ENCODE measurements at places on chromosomes 12 and 14.
A peak's percentile ranks its signal among the peaks of the same experiment; 100 is the strongest.

- no peak for DNase-seq
- no peaks in the 10 kb centered on the region for H3K36me3 ChIP-seq
- peaks cover 11% of the 10 kb centered on the region for H3K4me1 ChIP-seq
- H3K27ac ChIP-seq: no peak overlapping the region
Observed at GRCh38 chr12:47184813-47185212, 105.1 kb upstream of the AMIGO2 start.

DNA sequence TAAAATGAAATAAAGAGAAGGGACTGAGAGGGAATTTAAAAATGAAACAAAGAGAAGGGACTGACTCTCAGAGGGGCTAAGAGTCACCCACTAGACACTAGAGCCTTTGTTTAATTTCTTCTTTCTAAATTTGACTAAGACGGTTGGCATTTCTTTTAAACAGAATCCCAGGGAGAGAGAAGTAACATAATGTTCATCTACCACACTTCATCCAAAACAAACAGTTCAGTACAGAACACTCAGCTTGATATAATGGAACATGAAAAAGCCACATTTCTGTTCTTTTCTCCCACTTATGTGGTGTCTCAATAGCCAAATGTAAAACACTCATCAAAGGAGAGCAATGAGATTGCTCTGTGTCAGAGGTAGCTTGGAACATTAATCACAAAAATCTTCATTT lies 10.1 kb upstream of the NT5DC3 start:
- H3K27ac ChIP-seq: peak overlapping the region; percentile 55
- no peak for DNase-seq
- no peaks in the 10 kb centered on the region for H3K36me3 ChIP-seq
- H3K27me3 ChIP-seq: no peaks in the 10 kb centered on the region
- peak overlapping the region; percentile 9 for H3K4me3 ChIP-seq

DNA sequence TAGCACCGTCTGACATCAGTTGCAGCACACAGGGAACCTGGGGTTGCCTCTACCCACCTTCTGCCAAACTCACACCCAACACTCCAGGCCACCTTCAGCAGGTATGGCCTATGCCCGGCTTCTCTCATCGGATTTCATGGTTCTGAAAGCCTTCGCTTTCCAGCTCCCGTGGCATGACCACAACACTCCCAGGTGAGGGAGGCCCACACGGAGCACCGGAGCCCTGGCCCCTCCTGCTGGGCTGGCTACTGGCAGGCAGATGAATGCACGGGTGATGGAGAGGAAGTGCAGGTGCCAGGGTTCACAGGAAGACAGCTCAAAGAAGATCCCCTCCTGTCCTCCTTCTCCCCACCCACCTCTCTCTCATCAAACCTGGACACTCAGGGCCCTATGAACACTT lies 37.2 kb downstream of the CACNA2D4 start:
- no peaks in the 10 kb centered on the region for H3K36me3 ChIP-seq
- DNase-seq: no peak
- no peaks in the 10 kb centered on the region for H3K27me3 ChIP-seq
- H3K4me1 ChIP-seq: no peaks in the 10 kb centered on the region
- H3K27ac ChIP-seq: no peak overlapping the region

GRCh38 chr14:65412856-65413738 lies 567 bp downstream of the FUT8 start:
- peaks cover 12% of the 10 kb centered on the region for H3K4me1 ChIP-seq
- peak; percentile 3 for DNase-seq
- H3K36me3 ChIP-seq: no peaks in the 10 kb centered on the region

DNA sequence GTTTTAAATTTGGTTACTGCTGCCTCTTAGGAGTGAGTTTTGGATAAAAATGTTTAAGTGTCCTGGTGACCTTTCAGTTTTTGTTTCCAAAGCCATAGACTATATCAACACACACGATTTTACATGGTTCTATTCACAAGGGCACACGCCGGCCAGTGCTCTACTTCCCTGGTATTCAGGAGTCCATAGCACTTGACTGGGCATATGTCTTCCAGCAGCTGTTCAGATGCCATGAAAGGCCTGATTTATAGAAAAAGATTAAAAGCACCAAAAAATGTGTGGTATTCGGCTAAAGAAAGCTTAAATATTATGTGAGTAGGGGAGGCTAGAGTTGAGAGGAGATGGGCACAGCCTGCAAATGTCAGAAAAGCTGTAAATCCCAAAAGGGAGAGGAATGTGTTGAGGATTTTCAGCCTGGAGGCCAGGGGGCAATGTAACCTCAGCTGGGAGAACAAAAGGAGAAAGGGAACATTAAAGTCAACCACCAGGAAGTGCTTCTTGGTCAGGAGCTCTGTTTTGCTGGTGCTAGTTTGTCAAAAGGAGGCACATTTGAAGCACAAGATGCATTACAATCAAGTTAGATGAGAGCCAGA lies 478.4 kb downstream of the RAD51B start:
- H3K4me3 ChIP-seq: no peak overlapping the region
- no peaks in the 10 kb centered on the region for H3K27me3 ChIP-seq
- H3K27ac ChIP-seq: no peak overlapping the region

GRCh38 chr12:124188084-124188483 lies 106.8 kb upstream of the RFLNA start:
- H3K36me3 ChIP-seq: no peaks in the 10 kb centered on the region
- no peaks in the 10 kb centered on the region for H3K27me3 ChIP-seq
- H3K27ac ChIP-seq: peak overlapping the region; percentile 31
- peaks cover 29% of the 10 kb centered on the region for H3K4me1 ChIP-seq
- no peak for DNase-seq
- H3K4me3 ChIP-seq: no peak overlapping the region

- peaks cover 12% of the 10 kb centered on the region for H3K4me1 ChIP-seq
- H3K4me3 ChIP-seq: no peak overlapping the region
- H3K27ac ChIP-seq: no peak overlapping the region
- H3K36me3 ChIP-seq: no peaks in the 10 kb centered on the region
- H3K27me3 ChIP-seq: no peaks in the 10 kb centered on the region
- no peak for DNase-seq
Observed at GRCh38 chr14:61608245-61609165, 86.8 kb upstream of the HIF1A start.

DNA sequence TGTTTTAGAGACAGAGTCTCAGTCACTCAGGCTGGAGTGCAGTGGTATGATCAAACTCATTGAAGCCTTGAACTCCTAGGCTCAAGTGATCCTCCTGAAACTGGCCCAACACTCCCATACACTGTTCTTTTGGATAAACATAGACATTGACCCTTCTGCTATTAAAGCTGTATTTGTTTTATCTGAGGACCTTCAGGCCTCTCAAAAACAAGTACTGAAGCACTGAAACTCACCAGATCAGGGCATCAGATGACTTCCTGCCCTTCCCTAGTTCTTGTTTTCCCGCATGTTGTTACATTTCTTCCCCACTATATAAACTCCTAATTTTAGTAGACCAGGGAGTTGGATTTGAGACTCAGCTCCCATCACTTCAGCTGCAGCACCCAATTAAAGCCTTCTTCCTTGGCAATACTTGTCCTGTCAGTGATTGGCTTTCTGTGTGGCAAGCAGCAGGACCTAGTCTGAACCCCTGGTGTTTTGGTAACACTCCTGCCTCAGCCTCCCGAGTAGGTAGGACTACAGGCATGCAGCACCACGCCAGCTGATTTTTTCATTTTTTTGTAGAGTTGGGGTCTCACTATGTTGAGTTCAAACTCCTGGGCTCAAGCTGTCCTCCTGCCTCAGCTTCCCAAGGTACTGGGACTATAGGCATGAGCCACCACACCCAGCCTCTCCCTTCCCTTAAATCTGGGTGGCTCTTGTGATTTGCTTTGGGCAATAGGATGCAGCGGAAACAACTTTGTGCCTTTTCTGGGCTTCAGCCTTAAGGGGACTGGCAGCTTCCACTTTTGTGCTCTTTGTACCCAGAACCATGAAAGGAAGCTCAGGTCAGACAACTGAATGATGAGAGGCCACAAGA lies 12.5 kb upstream of the IFT81 start:
- H3K4me1 ChIP-seq: peaks cover 66% of the 10 kb centered on the region
- no peak for DNase-seq
- H3K27me3 ChIP-seq: no peaks in the 10 kb centered on the region
- H3K36me3 ChIP-seq: no peaks in the 10 kb centered on the region
- no peak overlapping the region for H3K4me3 ChIP-seq

- no peaks in the 10 kb centered on the region for H3K4me1 ChIP-seq
- no peaks in the 10 kb centered on the region for H3K27me3 ChIP-seq
- H3K36me3 ChIP-seq: peaks cover 9% of the 10 kb centered on the region
- H3K27ac ChIP-seq: no peak overlapping the region
- H3K4me3 ChIP-seq: no peak overlapping the region
- DNase-seq: no peak
Observed at GRCh38 chr14:39025810-39026627, 77.0 kb downstream of the SEC23A start.

- no peaks in the 10 kb centered on the region for H3K4me1 ChIP-seq
- peaks cover 13% of the 10 kb centered on the region for H3K36me3 ChIP-seq
- no peak overlapping the region for H3K4me3 ChIP-seq
- no peak overlapping the region for H3K27ac ChIP-seq
- no peak for DNase-seq
Observed at GRCh38 chr12:120702637-120703036, 7.6 kb upstream of the UNC119B start.

DNA sequence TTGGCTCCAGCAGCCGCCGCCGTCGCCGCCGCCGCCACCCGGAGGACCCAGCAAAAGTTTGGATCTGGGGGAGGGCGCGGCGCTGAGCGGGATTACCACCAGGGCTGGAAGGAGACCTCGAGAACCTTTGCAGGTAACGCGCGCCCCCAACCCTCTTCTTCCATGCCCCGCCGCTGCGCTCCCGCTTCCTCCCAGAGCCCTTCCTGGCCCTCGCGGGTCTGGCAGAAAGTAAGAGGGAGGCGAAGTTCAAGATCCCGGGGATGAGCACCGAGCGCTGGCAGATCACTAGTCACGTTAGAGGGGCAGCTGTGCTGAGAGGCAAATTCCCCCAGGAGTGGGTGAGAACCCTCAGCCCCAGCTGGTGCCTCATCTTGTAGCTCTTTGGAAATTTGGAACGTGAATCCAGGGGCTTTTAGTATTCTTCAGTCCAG lies 3.9 kb downstream of the FLRT2 start:
- peaks cover 55% of the 10 kb centered on the region for H3K4me1 ChIP-seq
- no peak for DNase-seq
- peak overlapping the region; percentile 77 for H3K4me3 ChIP-seq
- no peak overlapping the region for H3K27ac ChIP-seq
- H3K36me3 ChIP-seq: no peaks in the 10 kb centered on the region

DNA sequence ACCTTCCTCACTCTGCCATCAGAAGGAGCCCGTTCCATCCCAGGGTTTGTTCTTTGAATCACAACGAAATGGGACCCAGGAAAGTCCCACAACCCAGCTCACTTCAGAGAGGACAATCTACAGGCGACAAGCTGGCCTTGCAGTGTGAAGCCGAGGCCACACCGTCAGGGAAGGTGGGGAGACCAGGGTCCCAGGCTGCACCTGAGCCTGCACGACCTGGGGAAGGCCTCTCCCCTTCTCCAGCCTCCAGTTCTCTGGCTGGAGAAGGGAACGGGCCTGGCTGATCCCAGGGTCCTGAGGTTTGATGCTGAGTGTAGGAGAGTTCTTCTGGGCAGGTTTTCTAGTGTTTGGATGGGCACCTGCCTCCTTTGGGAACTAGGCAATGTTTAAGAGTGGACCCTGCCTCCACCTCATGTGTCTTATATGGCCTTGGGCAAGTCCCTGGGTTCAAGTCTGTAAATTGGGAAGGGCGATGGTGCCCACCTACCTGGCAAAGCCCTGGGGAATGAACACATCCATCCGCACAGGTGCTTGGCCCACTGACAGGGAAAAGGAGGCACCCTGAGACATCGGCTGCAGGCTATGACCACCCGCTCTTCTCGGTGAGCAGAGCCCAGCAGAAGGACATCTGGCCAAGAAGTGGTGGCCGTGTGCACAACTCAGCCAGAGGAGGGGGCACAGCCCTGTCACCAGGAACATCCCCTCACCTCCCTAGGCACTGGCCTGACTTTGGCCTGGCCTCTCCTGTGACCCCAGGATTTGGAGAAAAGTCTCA lies 77.9 kb upstream of the BCL11B start:
- H3K4me3 ChIP-seq: no peak overlapping the region
- H3K27ac ChIP-seq: no peak overlapping the region
- no peaks in the 10 kb centered on the region for H3K4me1 ChIP-seq
- H3K36me3 ChIP-seq: no peaks in the 10 kb centered on the region
- no peaks in the 10 kb centered on the region for H3K27me3 ChIP-seq
- DNase-seq: no peak

- no peaks in the 10 kb centered on the region for H3K27me3 ChIP-seq
- no peak overlapping the region for H3K27ac ChIP-seq
- H3K4me3 ChIP-seq: no peak overlapping the region
- no peak for DNase-seq
Observed at GRCh38 chr12:132508491-132508740, 18.5 kb downstream of the FBRSL1 start.

DNA sequence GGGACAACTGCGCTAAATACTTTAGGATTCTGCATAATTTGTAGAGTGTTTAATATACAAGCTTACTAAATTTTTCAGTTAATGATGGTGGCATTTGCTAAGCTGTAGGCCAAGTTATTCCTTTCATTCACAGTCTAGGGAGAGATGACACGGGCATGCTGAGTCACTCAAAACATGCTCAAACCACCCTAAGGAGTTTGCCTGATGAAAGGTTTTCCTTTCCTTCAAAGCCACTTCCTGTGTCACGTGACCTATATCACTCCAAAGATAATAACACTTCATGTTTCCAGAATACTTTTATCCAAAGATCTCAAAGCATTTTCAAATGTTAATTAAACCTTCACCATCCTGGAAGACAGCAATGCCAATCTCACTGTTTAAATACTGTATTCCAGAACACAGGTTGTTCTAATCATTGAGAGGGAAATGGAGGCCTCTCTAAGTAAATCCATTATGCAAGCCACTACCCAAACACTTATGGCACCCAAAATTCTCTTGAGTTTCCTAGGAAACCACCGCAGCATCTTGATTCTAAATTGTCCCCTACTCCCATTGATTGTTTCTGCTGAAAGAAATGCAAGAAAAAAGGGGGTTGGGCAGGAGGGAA lies 207.0 kb upstream of the CDKN3 start:
- no peaks in the 10 kb centered on the region for H3K36me3 ChIP-seq
- H3K27me3 ChIP-seq: no peaks in the 10 kb centered on the region
- no peak overlapping the region for H3K27ac ChIP-seq
- no peaks in the 10 kb centered on the region for H3K4me1 ChIP-seq
- DNase-seq: no peak

- H3K27ac ChIP-seq: no peak overlapping the region
- no peak for DNase-seq
- H3K4me1 ChIP-seq: no peaks in the 10 kb centered on the region
- no peaks in the 10 kb centered on the region for H3K27me3 ChIP-seq
- H3K36me3 ChIP-seq: no peaks in the 10 kb centered on the region
- H3K4me3 ChIP-seq: no peak overlapping the region
Observed at GRCh38 chr14:25259470-25259869, 209.5 kb upstream of the STXBP6 start.

GRCh38 chr14:105526776-105527380 lies 495 bp downstream of the TMEM121 start:
- H3K27ac ChIP-seq: no peak overlapping the region
- H3K4me1 ChIP-seq: peaks cover 23% of the 10 kb centered on the region
- H3K4me3 ChIP-seq: peak overlapping the region; percentile 78
- H3K36me3 ChIP-seq: no peaks in the 10 kb centered on the region
- no peaks in the 10 kb centered on the region for H3K27me3 ChIP-seq

Measured in thoracic aorta (tissue), 2 donors.